ENCODE measurements at places on chromosomes 12 and 14.

GRCh38 chr12:65171073-65171472, 1.7 kb downstream of the LEMD3 start:
- no peak for DNase-seq

DNA sequence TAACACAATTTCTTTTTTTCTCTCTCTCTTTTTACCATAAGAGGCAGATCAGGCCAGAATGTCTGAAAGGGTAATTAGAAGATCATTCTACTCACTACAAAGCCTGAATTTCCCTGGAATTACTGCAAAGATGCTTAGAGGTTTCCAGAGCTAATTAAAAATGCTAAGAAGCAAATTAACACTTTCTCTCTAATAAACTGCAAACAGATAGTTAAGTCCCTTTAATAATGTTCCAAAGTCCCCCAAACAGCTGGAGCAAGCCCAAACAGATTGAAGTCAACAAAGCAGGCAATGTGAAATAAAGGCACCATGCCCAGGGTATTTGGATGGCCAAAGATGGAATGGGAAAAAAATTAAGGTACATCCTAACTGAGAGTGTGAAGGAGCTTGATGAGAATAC, 208.8 kb upstream of the LRFN5 start:
- DNase-seq = no peak

DNA sequence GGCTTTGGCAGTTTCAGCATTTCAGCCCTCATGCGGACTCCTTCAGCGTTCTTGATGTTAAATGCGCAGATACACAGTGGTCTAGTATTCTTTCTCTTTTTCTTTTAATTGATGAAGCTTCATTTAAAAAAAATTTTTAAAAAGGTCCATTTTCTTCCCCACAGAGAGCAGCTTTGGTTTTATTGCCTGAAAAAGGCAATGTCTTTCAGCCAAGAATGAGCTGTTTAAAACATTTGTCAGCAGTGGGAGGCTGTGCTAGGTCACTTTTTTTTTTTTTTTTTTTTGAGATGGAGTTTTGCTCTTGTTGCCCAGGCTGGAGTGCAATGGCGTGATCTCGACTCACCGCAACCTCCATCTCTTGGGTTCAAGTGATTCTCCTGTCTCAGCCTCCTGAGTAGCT, 13.5 kb downstream of the KMT5A start:
- DNase-seq = no peak

- no peak for DNase-seq
These were observed 12.9 kb downstream of the MIA2 start for GRCh38 chr14:39246618-39247017.

- DNase-seq = no peak
These were observed 25.3 kb upstream of the FLVCR2 start for GRCh38 chr14:75553157-75553556.

GRCh38 chr14:103141117-103141796, 18.0 kb downstream of the TNFAIP2 start:
- no peak for DNase-seq

GRCh38 chr12:21907948-21908837, 33.0 kb downstream of the ABCC9 start:
- no peak for DNase-seq

DNA sequence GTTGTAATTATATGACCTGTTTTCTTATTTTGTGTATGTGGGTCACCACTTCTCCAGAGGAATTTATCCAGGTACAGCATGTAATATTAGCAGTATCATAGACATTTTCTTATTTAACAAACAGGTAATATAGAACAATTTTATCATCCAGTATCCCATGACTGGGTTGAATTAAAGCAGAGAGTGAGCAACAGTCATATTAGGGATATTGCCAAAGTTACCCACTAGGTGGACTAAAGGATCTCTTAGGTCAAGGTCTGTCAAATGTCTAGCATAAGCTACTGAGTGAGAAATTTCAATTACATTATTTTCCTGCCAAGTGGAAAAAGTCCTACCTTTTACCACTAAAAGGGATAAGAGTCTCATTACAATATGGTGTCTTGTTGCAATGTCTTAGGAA, 62.1 kb upstream of the TRIM9 start:
- no peak for DNase-seq

- no peak for DNase-seq
These were observed 21.1 kb upstream of the LGALS3 start for GRCh38 chr14:55107766-55108554.

- DNase-seq = no peak
These were observed 85.9 kb downstream of the ARMH4 start for GRCh38 chr14:58066115-58066514.

- no peak for DNase-seq
These were observed 44.7 kb downstream of the ANKRD9 start for GRCh38 chr14:102464846-102465341.

GRCh38 chr12:18752947-18753346, 15.0 kb downstream of the CAPZA3 start:
- DNase-seq = no peak

DNA sequence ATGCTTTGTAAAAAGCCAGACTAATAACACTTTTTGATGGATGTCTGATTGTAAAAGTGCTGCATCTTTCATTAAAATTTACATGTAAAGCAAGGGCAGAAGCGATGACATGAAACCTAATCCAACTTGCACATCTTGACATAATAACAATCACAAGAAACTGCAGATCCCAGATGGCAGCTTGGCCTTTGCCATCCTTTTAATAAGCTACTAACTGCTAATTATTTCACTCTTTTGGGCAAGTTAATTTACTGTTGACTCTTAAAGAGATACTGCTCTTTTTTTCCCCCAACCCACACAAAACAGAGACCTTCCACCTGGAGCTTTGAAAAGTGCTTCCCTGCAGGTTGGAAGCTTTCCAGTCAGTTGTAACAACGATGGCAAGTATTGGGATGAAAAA, 137.5 kb downstream of the NRXN3 start:
- DNase-seq = no peak

DNA sequence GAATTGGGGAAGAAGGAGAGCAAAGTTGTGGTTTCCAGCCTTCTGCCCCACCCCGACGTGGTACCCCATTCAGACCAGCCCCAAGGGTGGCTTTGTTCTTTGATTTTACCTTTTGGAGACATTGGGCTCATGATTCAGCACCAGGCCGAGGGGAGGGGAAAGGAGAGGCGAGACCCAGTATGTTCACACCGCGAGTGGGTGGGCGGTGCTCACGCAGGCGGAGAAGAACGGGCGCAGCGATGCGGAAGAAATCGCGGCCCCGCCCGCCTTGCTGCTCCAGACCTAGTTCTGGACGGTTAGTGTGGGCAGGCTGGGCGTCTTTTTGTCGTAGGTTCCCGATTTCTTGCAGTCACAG, 963 bp downstream of the ATL1 start:
- DNase-seq = peak; percentile 53

DNA sequence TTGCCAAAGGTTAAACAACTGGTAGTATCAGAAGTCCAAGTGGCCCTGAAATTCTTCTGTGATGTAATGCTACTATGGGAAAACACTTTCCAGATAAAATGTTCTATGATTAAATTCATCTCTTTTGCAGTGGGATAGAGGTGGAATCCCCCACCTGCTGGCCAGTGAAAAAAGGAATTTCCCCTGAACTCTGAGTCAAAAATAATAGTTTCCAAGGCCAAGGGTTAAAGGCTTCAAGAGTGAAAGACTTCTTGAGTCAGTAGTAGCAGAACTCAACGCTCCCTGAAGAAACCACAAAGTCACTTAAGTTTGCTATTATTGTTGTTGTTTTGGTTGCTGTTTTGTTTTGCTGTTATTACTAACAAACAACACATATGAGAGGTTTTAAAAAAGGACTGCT, 330.8 kb downstream of the SOX5 start:
- DNase-seq = no peak

DNA sequence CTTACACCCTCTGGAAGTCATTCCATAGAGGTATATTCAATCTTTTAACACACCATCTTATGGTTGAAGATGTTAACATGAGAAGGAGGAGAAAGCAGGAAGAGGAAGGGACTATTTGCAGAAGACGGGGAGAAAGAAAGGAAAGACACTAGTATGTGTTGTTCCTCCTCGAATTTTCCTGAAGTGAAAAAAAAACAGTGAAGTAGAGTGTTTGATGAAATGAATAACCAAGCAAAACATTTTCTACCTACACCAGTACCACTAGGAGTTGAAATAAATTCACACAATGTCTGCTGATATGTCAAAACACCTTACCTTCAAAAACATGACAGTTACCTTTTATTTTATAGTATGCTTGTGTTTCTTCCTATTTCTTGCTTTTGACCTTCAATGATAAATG, 1.4 kb upstream of the CNOT2 start:
- no peak for DNase-seq

- no peak for DNase-seq
These were observed 1097.3 kb downstream of the SLC16A7 start for GRCh38 chr12:60693019-60693626.

- no peak for DNase-seq
These were observed 12.3 kb downstream of the CRACR2A start for GRCh38 chr12:3740480-3741231.

DNA sequence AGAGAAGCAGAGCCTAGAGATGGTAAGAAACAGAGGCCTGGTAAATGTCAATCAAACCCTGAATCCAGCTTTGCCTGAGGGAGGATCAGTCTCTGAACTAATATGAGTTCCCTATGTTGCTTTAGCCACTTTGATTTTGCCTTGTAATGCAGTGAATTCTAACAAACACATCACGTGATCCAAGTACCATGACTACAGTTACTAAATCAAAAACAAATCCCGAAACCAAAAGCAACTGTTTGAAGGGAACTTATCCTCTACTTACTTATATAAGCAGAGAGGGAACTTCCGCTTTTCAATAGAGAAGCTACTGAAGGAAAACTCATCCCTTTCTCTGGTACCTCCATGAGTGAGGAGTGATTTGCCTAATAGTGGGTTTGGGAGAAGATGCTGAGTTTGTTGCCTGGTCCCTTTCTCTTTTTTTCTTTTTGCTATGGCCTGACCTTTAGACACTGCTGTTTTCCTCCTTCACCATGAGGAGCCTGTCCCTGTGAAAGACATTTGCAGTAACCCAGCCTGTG, 7.7 kb upstream of the PPTC7 start:
- no peak for DNase-seq

- no peak for DNase-seq
These were observed 2.0 kb upstream of the STON2 start for GRCh38 chr14:81402123-81402495.

DNA sequence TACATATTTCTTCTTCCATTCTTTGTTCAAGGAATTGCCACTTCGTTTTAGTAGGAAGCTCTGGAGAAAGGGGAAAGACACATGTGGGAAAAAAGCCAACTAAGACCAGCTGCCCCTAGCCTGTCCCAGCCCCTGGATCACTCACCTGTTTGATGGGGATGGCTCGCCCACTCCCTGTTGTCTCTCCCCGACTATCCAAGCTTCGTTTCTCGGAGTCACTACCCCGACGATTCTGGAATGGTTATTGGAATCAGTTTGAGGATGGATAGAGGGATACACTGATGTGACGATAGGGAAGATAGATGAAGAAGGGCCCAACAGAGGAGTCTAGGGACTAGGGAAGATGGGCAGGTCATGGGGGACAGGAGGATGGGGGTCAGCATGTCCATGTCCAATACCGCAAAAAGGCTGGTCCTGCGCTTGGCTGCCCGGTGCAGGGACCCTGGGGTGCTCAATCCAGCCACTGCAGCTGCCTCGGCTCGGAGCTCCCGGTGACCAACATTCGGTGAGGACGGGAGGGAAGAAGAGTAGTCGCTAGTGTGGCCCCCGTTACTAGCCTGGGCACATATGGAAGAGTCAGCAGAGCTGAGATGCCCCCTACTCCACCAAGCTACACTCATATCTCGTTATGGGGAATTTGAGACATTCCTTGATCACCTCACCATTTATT, 7.0 kb downstream of the AGAP2 start:
- DNase-seq = no peak

DNA sequence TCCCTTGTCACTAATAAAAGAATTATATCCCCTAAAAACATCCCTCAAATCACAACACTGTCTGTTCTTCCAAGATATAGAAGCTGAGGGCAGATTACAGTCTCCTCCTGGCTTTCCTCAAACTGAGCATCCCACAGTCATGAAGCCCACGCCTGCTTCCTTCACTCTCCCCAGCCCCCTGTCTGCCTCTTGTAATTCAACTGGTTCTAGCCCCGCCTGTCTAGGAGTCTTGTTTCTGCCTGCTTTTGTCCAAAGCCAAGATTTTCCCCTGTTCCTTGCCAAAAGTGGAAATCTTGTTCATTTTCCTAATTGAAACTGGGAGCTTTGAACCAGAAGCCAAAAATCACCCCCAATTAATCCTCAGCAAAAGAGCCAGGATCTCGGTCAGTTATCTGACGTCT, 35.9 kb upstream of the PWP1 start:
- no peak for DNase-seq

GRCh38 chr12:128004383-128004938, 262.5 kb upstream of the TMEM132C start:
- no peak for DNase-seq

DNA sequence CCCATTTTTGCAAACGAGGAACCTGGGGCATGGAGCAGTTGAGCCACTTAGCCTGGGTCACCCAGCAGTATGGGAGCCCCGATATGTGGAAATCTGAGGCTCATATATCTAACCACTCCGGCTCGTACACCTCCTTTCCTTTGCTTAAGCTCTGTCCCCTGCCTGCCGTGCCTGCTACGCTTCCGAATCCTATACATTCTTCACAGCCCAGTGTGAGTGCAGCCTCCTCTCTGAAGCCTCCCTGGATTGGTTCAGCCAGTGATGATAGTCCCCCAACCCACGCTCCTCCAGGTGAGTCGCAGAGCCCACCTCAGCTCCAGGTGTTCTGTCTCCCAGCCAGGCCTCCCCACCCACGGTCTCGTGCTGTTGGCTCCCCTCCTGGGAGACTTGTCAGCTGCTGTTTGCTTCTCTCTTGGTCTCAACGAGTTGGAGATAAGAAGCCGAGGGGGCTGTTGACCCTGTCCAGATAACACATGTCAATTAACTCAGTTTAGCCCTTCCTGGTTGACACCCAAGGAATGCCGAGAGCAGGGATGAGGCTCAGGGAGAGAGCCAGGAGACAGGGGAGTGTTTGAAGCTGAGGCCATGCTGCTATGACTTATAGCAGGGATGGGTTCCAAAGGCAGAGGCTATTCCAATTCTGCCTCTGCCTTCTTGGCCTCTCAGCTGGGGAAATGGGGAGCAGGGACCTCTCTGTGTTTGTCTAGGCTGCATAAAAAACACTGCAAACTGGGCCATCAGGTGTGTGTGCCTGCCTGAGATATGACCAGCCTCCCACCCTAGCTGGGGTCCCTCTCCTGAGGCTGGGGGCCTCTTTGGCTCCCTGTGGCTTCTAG, 19.0 kb downstream of the SDSL start:
- DNase-seq = no peak

GRCh38 chr14:31461545-31461944, 4.2 kb upstream of the DTD2 start:
- DNase-seq = no peak

DNA sequence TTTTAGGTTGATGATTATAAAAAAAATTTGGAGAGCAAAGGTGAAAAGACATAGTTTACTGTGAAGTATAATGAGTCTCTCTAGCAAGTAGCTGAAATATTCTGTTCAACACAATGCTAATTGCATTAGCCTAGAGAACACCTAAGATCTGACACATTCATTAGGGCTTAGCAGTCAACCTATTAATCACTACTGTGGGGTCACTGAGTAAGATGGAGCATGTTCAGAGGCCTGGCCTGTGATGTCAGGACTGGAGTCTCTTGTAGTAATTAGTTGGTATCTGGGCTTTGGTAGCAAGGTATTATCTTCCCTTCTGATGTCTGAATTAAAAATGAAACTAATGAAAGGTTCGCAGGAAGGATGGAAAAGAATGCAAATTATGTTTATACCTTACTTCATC, 112.7 kb downstream of the SLC16A7 start:
- no peak for DNase-seq
